ENCODE measurements at places on chromosomes 6 and 20.

DNA sequence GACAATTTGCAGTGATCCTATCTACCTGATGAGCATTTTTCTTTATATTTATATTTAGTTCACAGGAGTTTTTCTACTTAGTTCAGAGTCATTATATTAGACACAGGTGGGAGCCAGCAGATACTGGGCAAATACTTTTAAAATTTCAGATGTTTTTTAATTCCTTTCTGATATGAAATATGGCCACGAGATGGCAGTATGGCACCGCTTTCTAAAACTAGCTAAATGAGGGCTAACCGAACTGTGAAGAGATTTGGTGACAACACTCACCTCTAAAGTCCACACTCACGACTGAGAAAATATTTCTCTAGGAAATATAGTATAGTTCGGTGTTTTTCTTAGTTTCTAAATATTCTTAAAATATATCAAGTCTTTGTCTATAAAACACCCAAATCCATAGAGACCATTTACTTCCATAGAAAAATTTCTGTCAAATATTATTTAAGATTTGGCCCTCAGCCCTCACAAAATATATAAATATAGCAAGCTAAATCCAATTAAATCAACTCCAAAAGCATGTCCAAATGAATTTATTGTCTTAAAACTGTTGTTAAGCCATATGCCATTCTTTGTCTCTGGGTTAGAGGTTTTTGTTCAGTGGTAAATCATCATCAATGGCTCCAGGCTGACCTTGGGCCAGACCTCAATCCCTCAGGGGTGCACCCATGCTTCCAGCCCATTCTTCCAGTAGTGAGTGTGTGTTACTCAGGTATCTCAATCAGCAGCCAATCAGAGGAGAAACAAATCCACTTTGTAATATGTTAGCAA lies 63.6 kb downstream of the HUS1B start:
- DNase-seq: peak; percentile 76

DNA sequence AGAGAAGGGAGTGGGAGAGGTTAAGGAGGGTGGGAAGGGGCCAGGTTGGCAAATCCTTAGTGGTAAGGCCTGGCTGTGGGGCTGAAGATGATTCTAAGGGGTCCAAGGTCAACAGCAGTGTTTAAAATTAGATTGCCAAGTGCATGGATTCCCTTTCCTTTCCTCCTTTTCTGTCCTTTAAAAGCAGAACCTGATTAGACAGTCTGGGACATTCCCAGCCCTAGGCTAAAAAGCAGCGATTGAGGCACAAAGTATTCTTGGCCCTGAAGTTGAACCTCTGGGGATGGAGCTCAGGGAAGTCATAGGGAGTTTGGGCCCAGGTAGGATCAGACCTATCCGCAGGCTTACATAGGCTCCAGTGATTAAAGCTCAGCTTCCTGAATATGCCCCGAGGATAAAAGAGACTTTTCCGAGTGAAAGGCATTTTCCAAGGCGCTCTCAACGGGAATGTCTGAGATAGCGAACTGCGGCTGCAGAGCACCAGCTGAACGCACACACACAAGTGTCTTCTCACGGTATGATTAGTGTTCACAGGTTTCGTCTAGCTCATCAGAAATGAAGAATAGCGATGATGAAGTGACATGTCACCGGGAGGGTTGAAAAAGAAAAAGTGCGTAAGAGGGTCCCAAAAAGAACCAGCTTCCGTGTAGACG lies 787 bp upstream of the CARMIL1 start:
- DNase-seq: no peak

- DNase-seq: no peak
Measured at GRCh38 chr20:9939231-9939630, 95.6 kb upstream of the ANKEF1 start.

GRCh38 chr6:70901324-70901723 lies 55.5 kb downstream of the B3GAT2 start:
- DNase-seq: no peak

DNA sequence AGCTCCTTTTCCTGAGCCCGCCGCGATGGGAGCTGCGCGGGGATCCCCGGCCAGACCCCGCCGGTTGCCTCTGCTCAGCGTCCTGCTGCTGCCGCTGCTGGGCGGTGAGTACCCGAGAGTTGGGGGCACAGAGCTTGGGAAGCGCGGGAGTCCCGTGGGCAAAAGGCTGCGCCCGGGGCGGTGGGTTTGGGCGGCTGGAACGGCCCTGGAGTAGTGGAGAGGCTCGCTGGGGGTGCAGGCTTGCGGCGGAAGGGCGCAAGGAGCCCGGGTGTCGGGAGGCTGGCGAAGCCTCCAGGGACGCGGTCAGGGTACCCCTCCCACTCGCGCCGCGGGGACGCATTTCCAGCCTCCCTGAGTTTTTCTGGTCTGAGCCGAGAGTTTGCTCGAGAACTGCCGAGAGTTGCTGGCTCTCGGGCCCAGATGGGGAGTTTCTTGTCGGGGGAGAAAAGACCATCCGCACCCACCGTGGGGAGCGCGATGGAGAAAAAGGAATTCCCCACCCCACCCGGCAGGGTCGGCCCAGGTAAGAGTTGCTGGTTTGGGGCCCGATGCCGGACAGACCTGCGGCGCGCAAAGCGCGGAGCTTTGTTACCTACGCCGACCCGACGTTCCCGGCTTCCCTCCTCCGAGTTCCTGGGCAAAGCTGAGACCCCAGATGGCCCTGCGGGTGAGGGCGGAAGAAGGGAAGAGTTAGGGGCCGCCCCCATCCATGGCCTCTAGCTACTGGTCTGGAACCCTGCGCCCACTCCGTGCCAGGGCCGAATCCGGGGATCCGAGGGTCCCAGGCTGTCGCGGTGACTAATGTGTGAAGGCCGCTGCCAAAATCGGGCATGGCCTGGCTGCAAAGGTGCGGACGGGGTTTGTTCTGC lies 584 bp downstream of the PTK7 start:
- no peak for DNase-seq

DNA sequence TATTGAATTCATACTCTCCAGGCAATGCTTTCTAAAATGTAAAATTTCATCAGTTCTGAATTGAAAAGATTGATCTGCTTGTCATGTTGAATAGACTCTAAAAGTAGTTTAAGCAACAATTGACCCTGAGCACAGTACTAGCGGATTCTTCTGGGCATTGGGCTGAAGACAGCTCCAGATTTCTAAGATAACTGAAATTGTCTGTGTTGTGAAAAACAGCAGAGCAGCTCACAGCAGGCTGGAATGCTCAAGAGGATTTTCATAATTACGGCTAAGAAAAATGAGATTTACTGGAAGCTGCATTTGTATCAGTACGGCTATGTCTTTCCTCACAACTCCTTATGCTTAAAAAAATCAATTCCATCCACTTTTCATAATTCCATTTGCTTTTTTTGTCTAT lies 373.7 kb downstream of the HACE1 start:
- DNase-seq: no peak

- DNase-seq: no peak
Measured at GRCh38 chr20:47654370-47654769, 130.9 kb downstream of the SULF2 start.

GRCh38 chr6:78835817-78836216 lies 31.5 kb upstream of the IRAK1BP1 start:
- no peak for DNase-seq

DNA sequence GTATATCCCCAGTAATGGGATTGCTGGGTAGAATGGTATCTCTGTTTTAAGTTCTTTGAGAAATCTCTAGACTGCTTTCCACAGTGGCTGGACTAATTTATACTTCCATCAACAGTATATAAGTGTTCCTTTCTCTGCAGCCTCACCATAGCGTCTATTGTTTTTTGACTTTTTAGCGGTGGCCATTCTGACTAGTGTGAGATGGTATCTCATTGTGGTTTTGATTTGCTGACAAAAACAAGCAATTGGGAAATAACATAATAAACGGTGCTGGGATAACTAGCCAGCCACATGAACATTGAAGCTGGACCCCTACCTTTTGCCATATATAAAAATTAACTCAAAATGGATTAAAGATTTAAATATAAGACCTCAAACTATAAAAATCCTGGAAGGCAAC lies 14.2 kb downstream of the OR2A4 start:
- DNase-seq: no peak

DNA sequence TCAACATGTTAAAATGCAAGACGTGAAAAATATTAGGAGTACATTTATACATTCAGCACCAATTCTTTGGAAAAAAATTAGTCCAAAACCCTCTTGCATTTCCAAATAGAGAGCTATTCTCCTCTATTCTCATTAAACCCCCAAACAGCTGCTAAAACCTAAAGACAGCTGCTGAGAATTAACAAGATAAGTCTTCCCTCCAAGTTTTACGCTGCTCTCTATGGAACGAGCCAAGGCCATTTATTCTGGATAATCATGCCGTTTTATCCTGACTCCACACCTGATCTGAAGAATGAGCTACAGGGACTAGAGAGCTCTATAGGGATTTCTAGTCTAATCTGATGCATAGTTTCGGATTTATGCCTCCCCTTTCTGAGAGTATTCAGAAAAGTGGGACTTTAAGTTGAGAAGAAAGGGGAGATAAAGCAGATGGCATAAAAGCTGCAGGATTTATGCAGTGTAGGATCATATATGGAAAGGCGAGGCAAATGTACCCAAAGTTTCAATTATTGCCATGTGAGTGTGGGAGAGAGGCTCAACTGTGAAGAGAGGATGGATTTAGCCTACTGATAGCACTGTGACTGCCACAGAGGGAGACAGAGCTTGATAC lies 64.7 kb upstream of the HS3ST5 start:
- DNase-seq: no peak

GRCh38 chr20:13305284-13305683 lies 84.2 kb downstream of the ISM1 start:
- DNase-seq: no peak

DNA sequence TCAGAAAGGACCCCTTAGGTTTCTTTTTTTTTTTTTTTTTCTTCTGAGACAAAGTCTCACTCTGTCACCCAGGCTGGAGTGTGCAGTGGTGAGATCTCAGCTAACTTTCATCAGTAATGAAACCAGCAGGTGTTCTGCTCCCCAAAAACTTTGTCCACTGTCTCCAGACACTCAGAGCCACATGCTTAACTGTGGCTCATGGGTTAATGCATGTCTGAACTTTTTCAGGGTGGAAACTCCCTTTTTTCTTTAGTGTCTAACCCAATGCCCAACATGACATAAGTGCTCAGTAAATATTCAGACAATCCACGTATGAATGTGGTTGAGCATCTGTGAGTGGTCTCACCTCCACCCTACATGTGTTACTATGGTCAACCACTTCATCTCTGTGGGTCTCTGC lies 45.4 kb downstream of the MYB start:
- DNase-seq: no peak

DNA sequence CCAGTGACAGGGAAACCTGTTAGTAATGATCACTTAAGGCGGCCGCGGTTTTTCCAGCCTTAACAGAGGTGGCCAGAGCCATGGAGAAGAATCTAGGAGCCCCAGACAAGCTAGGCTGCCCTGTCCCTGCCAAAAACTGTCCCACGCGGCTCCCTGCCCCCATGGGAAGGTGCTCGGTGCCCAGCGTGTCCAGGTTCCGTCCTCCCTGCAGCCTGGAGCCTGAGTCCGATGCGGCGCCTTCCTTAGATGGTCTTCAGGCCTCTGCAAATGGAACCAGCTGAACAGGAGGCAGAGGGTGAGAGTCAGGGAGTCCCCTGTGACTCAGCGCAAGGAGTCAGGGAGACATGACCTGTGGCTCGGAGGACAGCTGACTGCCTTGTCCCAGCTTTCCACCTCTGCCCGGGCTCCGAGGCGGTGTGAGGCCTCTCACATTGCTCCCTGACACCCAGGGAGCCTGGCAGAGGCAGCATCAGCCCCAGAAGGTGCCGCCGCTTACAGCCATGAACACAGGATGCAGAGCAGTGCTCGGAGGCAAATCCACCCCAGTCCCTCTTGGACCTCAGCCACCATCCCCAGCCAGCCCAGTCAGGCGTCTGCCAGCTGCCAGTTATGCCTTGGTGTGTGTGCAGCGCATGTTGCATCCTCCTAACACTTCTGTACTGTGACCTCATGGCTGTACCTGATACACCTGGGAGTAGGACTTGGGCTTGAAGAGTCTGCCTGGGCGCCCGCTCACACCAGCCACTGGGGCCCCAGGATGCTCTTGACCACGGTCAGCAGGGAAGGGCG lies 377.7 kb downstream of the CDH4 start:
- DNase-seq: no peak

- no peak for DNase-seq
Measured at GRCh38 chr20:56566621-56567020, 33.6 kb downstream of the FAM209B start.

GRCh38 chr6:84777888-84778287 lies 13.5 kb upstream of the TBX18 start:
- no peak for DNase-seq

DNA sequence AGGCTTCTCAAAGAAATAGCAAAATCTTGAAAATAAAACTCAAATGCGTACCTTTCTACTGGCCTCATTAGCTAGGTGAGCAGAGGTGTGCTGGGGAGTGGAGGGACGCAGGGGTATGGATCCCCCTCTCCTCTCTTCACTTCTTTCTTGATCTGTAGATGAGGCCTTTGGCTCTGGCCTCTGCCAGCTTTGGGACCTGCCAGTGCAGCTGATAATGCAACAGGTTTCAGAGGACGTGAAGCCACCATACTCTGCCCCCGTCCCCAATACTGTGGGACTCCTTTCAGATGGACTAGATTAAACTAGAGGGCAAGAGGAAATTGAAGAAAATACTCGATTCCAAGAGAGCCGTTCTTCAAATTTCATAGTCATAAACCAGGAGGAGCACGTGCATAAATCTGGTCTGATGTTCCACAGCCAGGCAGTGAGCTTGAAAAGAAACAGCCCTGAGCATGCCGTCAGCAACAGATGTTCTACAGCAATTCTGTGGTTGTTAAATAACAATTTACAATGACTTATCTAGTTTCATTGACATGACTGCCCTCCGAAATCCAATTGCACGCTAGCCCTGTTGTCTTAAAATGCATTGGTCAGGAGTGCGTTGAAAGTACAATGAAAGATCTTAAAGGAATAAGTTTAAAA lies 245.3 kb upstream of the FOXQ1 start:
- DNase-seq: no peak

- DNase-seq: no peak
Measured at GRCh38 chr20:3603108-3603507, 60.1 kb downstream of the GFRA4 start.

DNA sequence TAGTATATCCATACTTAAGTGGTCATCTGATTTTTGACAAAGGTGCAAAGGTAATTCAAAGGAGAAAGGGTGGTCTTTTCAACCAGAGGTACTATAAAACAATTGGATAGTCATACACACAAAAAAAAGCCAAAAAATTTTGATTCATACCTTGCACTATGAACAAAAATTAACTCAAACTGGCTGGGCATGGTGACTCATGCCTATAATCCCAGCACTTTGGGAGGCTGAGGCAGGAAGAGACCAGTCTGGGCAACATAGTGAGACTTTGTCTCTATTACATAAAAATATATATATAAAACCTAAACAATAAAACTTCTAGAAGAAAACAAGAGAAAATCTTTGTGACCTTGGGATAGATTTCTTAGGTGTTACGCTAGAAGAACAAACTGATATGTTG lies 43.8 kb upstream of the ADIG start:
- DNase-seq: no peak

- DNase-seq: no peak
Measured at GRCh38 chr6:165881806-165882205, 218.8 kb upstream of the PDE10A start.

Data from CD4-positive, alpha-beta T cell treated with Interleukin-21 for 1 hour (primary cell).